Cortex of kidney (tissue), 1 donor: ENCODE measurements at places on chromosomes 3 and 15.

GRCh38 chr3:15050405-15051092 lies 14.6 kb downstream of the MRPS25 start:
- no peak for DNase-seq

DNA sequence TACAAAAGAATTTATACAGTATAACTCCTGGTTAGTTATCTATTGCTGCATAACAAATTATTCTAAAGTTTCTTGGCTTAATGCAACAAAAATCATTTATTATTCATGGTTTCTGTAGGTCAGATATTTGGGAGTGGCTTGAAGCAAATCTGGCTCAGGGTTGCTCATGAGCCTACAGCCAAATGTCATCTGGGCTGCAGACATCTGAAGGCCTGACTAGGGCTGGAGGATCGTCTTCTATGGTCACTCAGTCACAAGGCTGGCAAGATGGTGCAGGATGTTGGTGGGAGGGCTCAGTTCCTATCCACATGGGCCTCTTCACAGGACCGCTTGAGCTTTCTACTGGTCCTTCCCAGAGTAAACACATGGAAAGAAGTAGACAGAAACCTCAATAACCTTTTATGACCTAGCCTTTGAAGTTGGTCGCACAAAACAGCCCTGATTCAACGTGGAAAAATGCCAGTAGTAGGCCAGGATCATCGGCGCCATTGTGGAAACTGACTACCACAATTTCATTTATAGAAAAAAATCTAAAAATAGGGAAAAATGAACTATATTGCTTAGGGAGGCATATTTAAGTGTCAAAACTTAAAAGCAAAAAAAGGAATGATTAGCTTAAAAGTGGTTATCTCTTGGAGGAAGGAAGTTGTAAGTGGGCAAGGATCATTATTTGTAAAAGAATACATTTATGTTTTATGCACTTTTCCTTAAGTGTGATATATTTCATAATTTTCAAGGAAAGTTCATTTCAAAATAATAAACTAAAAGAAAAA lies 9.9 kb upstream of the MITF start:
- DNase-seq: no peak

- DNase-seq: no peak
These were observed 44.0 kb downstream of the PCCB start for GRCh38 chr3:136294176-136294575.

DNA sequence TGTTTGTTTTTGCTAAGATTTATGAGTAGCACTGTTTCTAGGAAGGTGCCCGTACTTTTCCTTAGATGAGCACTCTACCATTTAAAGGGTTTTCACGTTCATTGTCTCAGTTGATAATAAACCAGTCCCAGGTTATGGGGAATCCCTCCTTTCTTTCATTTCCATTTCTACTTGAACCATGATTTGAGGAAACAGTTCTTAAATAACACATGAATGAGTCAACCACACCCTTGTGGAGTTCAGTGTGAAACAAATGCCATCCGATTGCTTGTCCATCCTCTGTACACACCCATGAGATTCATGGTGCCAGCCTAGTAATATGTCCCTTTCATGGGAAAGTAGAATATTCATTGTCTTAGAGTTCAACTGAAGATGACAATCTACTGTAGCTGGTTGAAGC lies 23.1 kb downstream of the CMTM8 start:
- DNase-seq: no peak

- no peak for DNase-seq
These were observed 25.4 kb downstream of the IFT80 start for GRCh38 chr3:160373655-160374054.

DNA sequence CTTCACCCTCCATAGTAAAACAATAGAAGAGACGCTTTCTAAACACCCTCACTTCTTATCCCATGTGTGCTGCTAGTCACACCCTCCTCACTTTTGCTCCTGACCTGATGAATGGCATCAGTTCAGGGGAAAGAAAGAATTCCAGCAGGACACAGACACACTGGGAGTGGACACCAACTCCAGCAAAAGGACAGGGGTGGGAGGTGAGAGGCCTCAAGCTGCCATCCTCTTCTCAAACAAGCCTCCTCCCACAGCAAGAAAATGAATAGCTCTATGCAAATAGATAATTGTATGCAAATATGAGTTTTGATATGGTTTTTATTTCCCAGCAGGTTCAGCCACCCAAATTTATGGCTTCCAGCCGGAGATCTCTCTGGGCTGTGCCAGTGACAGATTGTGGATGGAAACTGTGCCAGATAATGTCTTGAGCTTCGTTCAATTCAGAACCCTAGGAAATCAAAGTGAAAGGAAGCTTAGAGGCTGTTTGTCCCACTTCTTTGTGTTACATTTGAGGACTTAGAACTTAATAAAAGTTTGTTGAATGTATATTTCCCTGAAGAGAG lies 209.3 kb upstream of the PPP2R3A start:
- DNase-seq: no peak

DNA sequence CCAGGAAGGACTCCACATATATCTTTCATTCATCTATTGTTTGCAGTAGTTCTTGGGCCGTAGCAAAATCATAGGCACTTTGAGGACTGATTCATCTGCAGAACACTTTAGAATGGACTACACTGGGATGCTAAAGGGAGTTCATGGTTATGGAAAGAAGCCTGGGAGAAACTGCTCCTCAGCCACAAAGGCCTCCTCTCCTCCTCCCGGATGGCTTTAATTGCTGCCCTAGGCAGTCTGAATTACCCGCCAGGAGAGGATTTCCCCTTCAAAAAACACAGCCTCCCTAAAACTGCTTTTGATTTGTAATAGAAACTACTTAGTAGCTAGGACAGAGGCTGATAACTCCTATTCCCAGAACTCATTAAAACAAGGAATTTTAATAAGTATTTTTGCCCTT lies 4.6 kb downstream of the TMEM266 start:
- DNase-seq: no peak

GRCh38 chr15:93358166-93359059 lies 269.4 kb upstream of the RGMA start:
- DNase-seq: no peak

- DNase-seq: no peak
These were observed 96.2 kb downstream of the IGF1R start for GRCh38 chr15:98744506-98744905.

DNA sequence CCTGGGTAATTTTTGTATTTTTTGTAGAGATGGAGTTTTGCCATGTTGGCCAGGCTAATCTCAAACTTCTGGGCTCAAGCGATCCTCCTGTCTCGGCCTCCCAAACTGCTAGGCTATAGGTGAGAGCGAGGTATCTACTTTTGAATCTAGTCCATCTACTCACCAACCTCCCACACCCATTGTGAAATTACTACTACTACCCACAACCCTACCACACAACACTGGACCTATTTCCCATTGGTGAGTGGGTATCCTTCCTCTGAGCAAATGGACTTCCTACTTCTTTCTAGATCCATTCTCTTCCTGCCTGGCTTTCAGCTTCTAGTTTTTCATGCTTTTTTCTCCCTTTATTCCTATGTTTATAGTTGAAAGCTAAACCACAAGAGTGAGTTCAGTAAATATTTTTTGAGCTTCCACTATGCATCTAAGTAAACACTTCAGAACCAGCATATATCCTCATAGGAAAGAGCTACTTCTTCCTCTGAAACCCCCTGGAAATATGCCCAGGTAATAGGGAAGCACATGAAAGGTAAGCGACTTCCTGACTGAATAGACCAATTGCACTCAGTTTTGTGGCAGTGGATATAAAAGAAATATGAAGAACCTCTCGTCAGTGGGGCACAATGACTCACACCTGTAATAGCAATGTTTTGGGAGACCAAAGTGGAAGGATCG lies 39.1 kb downstream of the MYO1E start:
- DNase-seq: no peak

GRCh38 chr15:74382004-74382816 lies 14.8 kb upstream of the CYP11A1 start:
- no peak for DNase-seq

- DNase-seq: no peak
These were observed 191.5 kb upstream of the EPHA6 start for GRCh38 chr3:96622878-96623277.
